Right renal pelvis (tissue), 4 donors: ENCODE measurements at places on chromosomes 6 and 20. TPM values are rescaled to one million over a fixed set of nuclear protein-coding genes. Genes with fewer than 3 reads are reported as not detected.

The PDE7B gene
- polyA plus RNA-seq = 9.3 TPM

GRCh38 chr6:144246988-144247387 lies 38.1 kb upstream of the UTRN start:
- DNase-seq = no peak

The OLIG3 gene
- not detected for polyA plus RNA-seq

The RAD21L1 gene
- polyA plus RNA-seq = not detected

DNA sequence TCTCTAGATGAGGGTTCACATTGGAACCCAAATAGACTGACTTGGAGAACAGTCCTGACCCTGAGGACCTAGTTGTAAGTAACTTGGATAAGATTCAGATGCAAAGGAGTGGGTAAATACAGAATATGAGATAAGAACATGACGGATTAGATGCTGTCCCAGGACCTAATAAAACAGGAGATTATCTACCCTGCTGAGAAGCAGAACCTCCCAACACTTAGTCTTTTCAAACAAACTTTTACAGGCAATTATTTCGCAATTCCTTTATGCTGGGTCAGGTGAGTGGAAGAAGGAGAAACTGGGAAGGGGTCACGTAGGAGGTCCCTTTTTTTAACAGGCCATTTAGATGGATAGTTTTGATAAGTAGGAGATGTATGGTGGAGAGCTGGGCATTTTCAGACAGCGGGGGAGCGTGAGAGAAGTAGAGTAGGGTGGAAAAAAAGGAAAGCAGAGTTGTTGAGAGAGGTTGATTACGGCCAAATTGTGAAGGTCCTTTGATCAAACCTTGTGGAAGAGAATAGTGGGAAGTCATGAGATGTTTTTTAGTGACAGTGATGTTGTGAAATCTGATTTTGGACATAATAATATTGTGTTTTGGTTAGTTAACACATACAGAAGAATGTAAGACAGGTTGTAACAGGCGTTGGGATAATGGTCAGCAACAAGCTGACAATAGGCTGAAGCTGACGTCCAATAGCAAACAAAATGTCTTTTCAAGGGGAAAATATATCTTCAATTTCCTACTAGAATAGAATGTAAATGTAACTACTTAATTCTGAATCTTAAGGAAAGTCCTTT lies 32.8 kb downstream of the FAM83B start:
- no peak for DNase-seq

- DNase-seq = no peak
Observed at GRCh38 chr20:25574411-25574810, 10.9 kb downstream of the NINL start.

DNA sequence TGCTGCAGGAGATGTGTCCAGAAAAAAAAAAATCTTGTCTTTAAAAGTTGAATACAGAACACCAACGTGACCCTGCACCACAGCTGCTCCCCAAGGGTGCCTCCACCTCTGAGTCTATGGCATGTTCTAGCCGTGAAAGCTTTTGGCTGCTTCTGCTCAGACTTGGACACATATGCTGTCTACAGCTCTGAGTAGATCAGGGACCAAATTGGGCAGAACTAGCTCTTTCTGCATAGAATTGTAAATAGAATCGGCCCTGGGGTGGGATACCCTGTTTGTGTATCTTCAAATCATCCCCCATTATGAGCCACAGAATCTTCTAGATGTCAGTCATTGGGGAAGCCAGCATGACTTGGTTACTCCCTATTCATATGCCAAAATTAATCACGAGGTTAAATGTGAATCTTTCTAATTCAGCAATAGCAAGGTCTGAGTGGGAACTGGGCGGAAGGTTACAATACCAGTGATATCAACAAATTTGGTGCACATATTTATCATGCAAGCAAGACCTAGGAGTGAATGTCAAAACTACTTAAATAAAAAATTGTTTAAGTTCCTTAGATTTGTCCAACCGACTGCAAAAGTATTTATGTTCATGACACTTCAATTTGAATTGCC lies 302.8 kb downstream of the KIF16B start:
- DNase-seq = no peak

GRCh38 chr6:80454197-80454596 lies 347.7 kb downstream of the BCKDHB start:
- no peak for DNase-seq

- peak; percentile 3 for DNase-seq
Observed at GRCh38 chr6:127069659-127070279, 48.7 kb upstream of the RSPO3 start.

GRCh38 chr6:50390416-50390815 lies 322.9 kb upstream of the TFAP2D start:
- DNase-seq = no peak

- DNase-seq = no peak
Observed at GRCh38 chr6:108921547-108922361, 73.5 kb downstream of the ARMC2 start.

The TFEB gene
- 11.7 TPM for polyA plus RNA-seq

GRCh38 chr20:19648024-19648423 lies 110.0 kb upstream of the RIN2 start:
- DNase-seq = no peak

The PLAGL2 gene
- 20.5 TPM for polyA plus RNA-seq

GRCh38 chr6:49326347-49326746 lies 136.7 kb downstream of the MMUT start:
- DNase-seq = no peak

- no peak for DNase-seq
Observed at GRCh38 chr6:111731456-111732195, 125.9 kb upstream of the TRAF3IP2 start.

The COL20A1 gene
- polyA plus RNA-seq = 0.89 TPM

The TCF21 gene
- polyA plus RNA-seq = 213 TPM

The ATRN gene
- polyA plus RNA-seq = 55.6 TPM

DNA sequence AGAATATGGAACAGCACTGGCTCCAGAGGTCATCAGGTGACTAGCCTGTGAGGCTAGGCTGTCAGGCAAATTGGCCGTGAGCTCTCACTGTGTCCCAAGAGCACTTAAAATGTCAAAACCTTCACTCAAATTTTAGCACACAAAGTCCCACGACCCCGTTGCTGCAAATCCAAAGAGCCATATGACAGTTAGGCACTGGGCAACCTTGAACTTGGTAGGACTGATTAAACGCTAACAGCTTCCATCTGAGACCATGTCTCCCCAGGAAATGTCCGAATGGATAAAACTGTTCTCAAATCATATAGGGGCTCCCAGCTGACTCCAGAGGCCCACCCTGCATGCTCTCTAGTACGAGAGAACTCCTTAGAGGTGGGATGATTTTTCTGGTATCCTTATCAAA lies 196.6 kb downstream of the PHACTR1 start:
- DNase-seq = no peak

GRCh38 chr6:152070556-152070955 lies 263.1 kb downstream of the ESR1 start:
- DNase-seq = no peak

The KHDC1L gene
- 0.69 TPM for polyA plus RNA-seq

The TNXB gene
- polyA plus RNA-seq = 5.4 TPM

GRCh38 chr20:63054681-63055240 lies 48.0 kb upstream of the BHLHE23 start:
- DNase-seq = no peak

DNA sequence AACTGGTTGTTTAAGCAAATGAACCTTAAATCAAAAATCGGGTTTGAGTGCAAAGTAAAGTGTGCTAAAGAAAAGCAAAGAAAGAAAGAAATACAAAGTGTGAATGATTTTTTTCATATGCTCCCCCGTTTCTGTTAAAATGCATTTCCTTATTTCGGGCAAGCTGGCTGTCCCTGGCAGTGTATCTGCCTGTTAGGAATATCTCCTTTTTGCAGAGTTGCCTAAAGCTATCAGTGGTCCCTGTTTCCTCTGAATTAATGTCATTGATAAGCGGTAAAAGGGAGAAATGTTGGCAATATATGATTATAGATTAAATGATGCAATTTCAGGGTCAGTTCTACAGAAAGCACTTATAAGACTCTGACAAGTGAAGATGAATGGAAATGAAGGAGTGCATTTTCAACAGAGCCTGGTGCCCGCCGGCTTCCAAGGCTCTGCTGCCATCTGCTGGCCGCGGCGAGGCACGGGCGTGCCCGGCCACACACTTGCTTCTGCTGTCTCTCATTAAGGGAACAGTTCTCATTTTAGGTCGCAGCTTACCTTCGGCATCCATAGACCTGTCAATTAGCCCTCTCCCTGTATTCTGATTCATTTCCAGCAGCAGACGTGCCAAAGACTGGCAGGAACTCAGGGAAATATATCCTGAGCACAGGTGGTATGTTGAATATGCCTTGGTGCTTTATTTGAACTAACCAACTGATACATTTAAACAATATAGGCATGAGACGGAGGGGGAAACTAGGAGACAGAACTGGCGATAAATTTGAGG lies 381.9 kb downstream of the C6orf118 start:
- peak; percentile 51 for DNase-seq

- no peak for DNase-seq
Observed at GRCh38 chr6:15350386-15351083, 104.7 kb downstream of the JARID2 start.

The RXRB gene
- polyA plus RNA-seq = 53.7 TPM

DNA sequence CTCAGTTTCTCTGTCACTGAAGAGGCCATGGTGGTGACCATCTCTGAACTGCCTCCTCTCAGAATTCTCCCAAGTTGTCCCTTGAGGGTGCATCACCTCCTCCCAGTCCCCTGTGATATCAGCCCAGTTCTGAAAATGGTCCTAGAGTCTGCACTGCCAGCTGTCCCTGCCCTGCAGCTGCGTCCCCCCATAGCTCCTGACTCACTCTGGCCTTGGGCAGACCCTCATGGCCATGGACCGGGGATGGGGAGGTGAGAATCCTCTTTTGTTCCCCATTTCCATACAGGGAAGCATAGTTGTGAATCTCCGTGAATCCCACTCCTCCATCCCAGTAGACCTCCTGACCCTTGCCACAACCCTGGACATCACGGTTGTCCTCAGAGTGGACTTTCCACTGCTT lies 4.5 kb downstream of the ETV7 start:
- DNase-seq = no peak

DNA sequence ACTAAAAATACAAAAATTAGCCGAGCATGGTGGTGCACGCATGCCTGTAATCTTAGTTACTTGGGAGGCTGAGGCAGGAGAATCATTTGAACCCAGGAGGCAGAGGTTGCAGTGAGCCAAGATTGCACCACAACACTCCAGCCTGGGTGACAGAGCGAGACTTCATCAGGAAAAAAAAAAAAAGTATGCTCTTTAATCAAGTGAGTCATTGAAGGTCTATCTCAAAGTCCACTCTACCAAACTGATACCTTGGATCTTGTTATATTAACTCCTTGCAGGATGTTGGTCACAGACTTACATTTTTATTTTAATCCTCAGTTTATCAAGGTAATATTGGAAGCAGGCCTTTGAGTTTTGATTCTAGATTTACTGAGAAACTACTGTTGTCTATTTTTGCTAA lies 348.7 kb downstream of the COL12A1 start:
- no peak for DNase-seq

The GTSF1L gene
- polyA plus RNA-seq = not detected

The RNF39 gene
- polyA plus RNA-seq = 1.5 TPM

DNA sequence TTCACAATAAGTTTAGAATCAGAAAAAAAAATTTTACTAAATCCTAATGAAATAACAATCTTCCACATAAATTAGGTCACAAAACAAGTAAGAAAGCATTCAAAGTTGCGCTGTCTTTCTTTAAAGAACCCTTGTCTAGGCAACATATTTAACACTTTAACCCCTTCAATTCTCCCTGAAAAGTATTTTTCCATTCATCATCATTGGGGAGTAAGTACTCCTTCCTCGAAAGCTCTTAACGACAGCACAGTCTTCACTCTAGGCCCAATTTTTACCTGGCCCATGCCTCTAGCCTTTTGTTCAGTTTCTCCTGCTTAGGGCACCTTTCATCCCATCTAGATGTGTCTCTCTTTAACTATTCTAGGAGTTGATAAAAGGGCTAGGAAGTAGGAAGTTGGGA lies 2.6 kb downstream of the TSPYL1 start:
- no peak for DNase-seq

DNA sequence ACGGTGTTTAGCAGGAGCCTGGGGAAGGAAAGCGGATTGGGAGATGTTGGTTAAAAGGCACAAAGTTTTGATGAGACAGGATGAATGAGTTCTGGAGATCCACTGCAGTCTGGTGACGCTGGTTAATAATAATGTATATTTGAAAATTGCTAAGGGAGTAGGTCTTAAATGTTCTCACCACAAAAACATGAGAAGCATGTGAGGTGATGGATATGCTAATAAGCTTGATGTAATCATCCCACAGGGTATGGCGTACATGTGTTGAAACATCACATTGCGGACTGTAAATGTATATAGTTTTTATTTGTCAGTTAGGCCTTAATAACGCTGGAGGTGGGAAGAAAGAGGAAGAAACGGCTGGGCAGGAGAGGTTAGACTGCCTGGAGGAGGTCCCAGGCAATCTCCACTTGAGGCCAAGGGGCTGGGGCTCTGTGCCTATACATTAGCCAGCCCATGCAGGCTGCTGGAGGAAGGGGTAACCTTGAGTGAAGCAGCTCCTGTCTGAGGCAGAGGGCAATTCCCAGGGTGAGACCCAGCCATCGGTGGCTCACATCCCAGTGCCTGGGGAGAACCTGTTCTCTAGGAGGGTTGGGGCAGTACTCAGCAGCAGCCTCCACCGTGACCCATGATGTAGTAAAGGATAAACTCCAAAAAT lies 188.2 kb upstream of the QKI start:
- DNase-seq = no peak

GRCh38 chr6:3592371-3592941 lies 135.6 kb upstream of the SLC22A23 start:
- no peak for DNase-seq

DNA sequence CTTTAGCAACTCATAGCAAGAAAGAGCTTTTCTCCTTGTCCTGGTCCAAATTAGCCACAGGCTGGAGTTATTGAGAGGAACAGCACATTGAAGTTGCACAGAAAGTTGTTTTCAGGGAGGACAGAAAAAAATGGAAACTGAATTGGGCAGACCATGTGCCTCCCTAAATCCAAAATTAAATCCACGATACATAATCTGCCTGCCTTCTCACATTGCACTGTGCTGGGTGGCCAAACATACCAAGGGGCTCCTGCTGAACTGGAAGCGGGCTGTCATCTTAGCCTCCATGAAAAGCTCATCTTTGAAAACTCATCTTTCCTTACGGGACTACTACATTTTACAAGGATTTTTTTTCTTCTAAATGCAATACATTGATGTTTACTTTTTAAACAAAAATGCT lies 59.9 kb downstream of the TNFAIP3 start:
- no peak for DNase-seq

DNA sequence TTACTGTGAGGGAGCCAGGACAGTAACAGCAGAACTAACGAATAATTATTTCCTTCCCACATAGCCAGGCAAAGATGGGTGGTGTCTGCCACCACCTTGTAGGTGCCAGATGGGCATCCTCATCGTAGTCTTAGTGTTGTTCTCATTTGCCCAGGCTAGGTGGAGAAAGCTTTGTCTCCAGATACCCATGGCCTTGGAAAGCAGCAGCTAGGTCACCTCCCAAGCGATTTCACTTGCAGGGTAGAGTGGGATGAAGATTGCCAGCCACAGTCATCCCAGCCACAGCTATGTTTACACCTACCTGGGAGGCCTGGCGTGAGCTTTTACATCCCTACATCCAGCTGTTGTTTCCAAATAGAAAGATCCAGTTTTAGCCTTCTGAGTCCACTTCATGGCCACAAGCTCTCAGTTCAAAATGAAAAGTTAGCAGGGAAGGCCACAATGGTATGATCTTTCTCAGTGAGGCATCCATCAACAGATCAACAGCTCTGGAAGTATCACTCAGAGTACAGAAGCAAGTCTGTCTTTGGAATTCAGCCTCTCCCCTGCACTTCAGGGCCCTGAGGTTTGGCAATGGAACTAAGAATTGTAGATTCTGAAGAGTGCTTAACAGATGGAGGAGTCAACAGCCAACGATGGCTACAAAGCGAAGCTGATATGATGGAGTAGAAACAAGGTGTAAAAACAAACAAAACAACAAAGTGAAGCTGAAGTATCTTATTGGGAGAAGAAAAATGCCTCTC lies 11.0 kb upstream of the SNRPC start:
- DNase-seq = no peak
